ENCODE measurements at places on chromosomes 16 and 17. TPM values are rescaled to one million over a fixed set of nuclear protein-coding genes. Genes with fewer than 3 reads are reported as not detected.

Gene SLC12A4
- total RNA-seq: 72.9 TPM

GRCh38 chr16:85381738-85382592 lies 231.2 kb upstream of the GSE1 start:
- H3K27me3 ChIP-seq: no peaks in the 10 kb centered on the region
- H3K4me1 ChIP-seq: peaks cover 17% of the 10 kb centered on the region
- no peak for DNase-seq
- no peak overlapping the region for H3K4me3 ChIP-seq
- H3K27ac ChIP-seq: peak overlapping the region; percentile 62
- no peaks in the 10 kb centered on the region for H3K36me3 ChIP-seq

DNA sequence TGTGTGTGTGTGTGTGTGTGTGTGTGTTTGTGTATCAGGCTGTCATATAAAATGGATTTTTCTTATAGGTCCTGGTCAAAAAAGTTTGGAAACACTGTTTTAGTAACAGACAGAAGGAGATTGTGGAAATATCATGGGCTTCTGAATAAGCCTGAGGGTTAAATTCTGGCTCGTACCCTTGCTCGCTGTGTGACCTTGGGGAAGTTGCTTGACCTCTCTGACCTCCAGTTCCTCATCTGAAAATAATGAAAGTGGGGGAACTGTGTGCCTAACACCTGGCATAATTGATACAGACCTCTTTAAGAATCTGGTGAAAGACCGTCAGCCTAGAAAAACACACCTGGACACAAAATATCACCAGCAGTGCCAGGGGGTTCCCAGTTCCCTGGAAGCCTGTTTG lies 25.6 kb upstream of the PIK3R6 start:
- no peaks in the 10 kb centered on the region for H3K27me3 ChIP-seq
- no peak overlapping the region for H3K27ac ChIP-seq
- H3K36me3 ChIP-seq: no peaks in the 10 kb centered on the region

Gene WNT9B
- 1.1 TPM for total RNA-seq

DNA sequence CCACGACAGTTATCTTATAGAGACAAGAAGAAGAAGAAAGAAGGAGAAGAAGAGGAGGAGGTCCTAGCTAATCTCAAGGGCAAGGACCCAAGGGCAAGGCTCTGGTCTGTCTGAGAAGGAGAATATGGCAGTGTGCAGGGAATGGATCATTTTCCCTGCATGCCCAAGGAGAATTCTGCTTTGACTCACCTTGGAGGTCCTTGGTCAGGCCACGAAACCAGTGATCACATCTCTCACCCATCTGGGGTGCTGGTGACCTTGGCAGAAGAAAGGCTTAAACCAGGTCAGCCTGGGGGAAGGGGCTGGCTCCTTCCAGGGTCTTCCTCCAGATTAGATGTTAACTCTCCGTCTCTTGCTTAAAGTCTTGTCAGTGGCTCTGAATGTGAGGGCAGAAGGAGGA lies 1.6 kb upstream of the FMNL1 start:
- H3K27me3 ChIP-seq: no peaks in the 10 kb centered on the region
- H3K36me3 ChIP-seq: no peaks in the 10 kb centered on the region
- H3K4me3 ChIP-seq: no peak overlapping the region
- H3K27ac ChIP-seq: no peak overlapping the region
- H3K4me1 ChIP-seq: no peaks in the 10 kb centered on the region

Gene PPP1R27
- total RNA-seq: not detected

DNA sequence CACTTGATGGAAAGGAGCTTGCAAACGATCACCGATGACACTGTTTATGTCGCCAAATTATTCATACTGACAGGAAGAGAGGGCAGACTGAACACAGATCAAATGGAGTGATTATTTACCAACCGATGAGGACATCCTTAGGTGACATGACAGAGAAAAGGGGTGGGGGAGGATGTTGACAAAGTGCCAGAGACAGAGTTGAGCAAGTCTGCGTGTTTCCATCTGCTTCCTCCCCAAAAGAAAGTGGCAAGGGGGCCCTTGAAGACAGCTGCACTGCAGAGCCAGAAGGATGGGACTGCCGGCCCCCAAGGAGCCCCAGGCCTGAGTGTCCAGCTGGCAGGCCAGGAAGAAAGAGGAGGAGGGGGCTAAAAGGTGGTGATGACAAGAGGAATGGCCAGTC lies 191.0 kb upstream of the RPL38 start:
- H3K27ac ChIP-seq: no peak overlapping the region
- no peaks in the 10 kb centered on the region for H3K4me1 ChIP-seq
- no peak overlapping the region for H3K4me3 ChIP-seq
- no peaks in the 10 kb centered on the region for H3K36me3 ChIP-seq
- no peaks in the 10 kb centered on the region for H3K27me3 ChIP-seq
- DNase-seq: no peak

GRCh38 chr17:39633570-39634183 lies 3.3 kb upstream of the STARD3 start:
- no peak overlapping the region for H3K27ac ChIP-seq
- no peaks in the 10 kb centered on the region for H3K36me3 ChIP-seq
- no peaks in the 10 kb centered on the region for H3K27me3 ChIP-seq

DNA sequence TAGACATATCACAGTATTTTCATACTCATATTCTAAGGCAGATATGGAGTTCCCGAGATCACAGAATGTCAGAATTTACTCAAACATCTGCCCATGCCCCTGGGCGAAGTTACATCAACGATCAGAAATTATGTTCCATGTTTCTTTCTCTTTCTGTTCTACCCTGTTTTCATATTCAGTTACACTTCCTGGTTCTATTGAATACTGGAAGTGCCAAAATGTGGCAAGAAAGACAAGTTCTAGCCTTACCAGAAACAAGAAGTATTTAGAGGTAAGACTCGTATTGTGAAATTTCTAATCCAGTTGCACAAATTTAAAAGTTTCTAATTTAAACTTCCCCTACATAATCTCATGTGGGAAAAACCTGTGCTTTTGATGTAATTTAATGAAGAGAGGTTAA lies 36.1 kb downstream of the KCNJ2 start:
- H3K36me3 ChIP-seq: no peaks in the 10 kb centered on the region
- no peaks in the 10 kb centered on the region for H3K4me1 ChIP-seq
- H3K27ac ChIP-seq: no peak overlapping the region
- no peak for DNase-seq
- no peaks in the 10 kb centered on the region for H3K27me3 ChIP-seq

Gene SECTM1
- total RNA-seq: 3.4 TPM

DNA sequence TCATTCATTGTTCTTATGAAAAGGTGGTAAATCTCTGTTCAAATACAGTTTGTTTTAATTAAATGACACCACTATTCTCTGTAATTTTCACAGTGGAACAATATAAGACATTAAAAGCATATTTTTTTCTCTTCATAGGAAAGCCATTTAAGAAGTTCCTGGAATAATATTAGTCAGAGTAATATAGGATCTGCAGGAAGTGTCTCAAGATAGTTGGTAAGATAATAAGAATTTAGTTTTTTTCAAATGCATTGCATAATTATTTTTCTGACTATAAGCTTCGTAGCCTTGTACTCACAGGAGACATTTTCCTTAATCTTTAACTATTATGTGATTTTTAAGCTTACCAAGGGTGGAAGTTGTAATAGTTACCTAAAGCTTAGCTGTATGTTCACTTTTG lies 16.9 kb downstream of the STXBP4 start:
- no peaks in the 10 kb centered on the region for H3K36me3 ChIP-seq
- peaks cover 4% of the 10 kb centered on the region for H3K4me1 ChIP-seq
- no peak for DNase-seq
- H3K27ac ChIP-seq: no peak overlapping the region
- no peak overlapping the region for H3K4me3 ChIP-seq
- H3K27me3 ChIP-seq: no peaks in the 10 kb centered on the region

- H3K36me3 ChIP-seq: no peaks in the 10 kb centered on the region
- no peak for DNase-seq
- no peak overlapping the region for H3K27ac ChIP-seq
- H3K27me3 ChIP-seq: peaks cover 6% of the 10 kb centered on the region
These were observed 18.2 kb upstream of the HLF start for GRCh38 chr17:55246583-55246982.

GRCh38 chr16:24538756-24539294 lies 541 bp upstream of the RBBP6 start:
- H3K4me3 ChIP-seq: no peak overlapping the region
- H3K36me3 ChIP-seq: no peaks in the 10 kb centered on the region
- peak overlapping the region; percentile 100 for H3K27ac ChIP-seq
- H3K4me1 ChIP-seq: peaks cover 22% of the 10 kb centered on the region
- peak; percentile 81 for DNase-seq

DNA sequence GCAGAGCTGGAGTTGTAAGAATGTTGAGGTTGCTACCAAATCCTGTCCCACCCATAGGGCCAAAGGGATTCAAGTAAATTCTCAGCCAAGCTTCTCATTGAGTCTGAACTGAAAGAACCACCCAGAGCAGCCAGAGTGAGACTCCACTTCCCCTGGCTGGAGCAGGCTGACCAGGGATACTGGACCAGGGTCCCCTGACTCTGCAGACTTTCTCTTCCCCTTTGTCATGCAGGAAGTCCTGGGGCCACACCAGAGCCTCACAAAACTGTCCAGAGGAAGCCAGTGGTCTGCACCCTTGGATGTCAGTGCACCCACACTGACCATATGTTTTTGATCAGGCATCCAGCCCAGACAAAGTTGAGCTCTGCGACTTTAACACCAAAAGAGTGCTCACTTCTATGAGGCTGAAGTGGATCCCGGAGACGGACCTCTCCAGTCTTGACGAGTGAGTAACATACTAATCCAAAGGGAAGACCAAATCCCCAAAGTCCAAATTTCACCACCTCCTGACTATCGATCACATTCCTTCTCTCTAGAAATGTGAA lies 4.1 kb downstream of the NXN start:
- H3K4me3 ChIP-seq: no peak overlapping the region
- H3K27ac ChIP-seq: no peak overlapping the region
- H3K27me3 ChIP-seq: no peaks in the 10 kb centered on the region
- DNase-seq: no peak
- no peaks in the 10 kb centered on the region for H3K36me3 ChIP-seq

DNA sequence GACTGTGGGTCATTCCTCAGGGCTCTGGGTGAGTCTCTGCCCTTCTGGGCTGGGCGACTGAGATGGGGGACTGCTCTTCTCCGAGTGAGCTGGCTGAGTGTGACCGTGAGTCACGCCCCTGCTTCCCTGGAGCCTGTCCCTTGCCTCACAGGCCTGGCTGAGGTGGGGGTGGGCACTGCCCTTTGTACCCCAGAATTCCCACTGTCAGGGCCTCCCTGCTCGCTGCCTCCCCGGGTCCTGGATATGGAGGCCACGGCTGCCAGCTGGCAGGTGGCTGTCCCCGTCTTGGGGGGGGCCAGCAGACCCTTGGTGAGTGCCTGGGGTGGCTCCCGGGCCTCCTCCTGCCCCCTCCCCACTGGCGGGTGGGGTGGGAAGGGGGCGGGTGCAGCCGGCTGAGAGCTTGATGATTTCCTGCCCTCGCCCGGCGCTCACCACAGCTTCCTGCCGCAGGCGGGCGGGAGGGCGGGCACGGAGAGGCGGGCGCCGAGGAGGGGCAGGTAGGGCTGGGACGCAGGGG lies at the start of gene LAT:
Gene LAT, plus strand, starts transcription at position 434 of the 517 bp plus-strand sequence. CDS start 366 bp downstream, outside the sequence.
- DNase-seq: no peak
- no peak within 1 kb of the TSS for H3K4me3 ChIP-seq
- no peak within 1 kb of the TSS for H3K27ac ChIP-seq
- no peaks in the 10 kb centered on the region for H3K4me1 ChIP-seq
- H3K36me3 ChIP-seq: no peaks in the 10 kb centered on the region
- H3K27me3 ChIP-seq: no peaks in the 10 kb centered on the region

GRCh38 chr17:1878419-1879121 lies 48.8 kb downstream of the RPA1 start:
- peaks cover 57% of the 10 kb centered on the region for H3K36me3 ChIP-seq
- no peaks in the 10 kb centered on the region for H3K4me1 ChIP-seq
- no peaks in the 10 kb centered on the region for H3K27me3 ChIP-seq
- H3K4me3 ChIP-seq: no peak overlapping the region
- DNase-seq: no peak

Gene ABAT
- total RNA-seq: 32.2 TPM

Gene IRX3
- total RNA-seq: 18.6 TPM

- DNase-seq: no peak
- peaks cover 8% of the 10 kb centered on the region for H3K27me3 ChIP-seq
- H3K4me3 ChIP-seq: no peak overlapping the region
- no peak overlapping the region for H3K27ac ChIP-seq
- H3K4me1 ChIP-seq: no peaks in the 10 kb centered on the region
These were observed 15.6 kb downstream of the TLE7 start for GRCh38 chr16:71426069-71426879.

DNA sequence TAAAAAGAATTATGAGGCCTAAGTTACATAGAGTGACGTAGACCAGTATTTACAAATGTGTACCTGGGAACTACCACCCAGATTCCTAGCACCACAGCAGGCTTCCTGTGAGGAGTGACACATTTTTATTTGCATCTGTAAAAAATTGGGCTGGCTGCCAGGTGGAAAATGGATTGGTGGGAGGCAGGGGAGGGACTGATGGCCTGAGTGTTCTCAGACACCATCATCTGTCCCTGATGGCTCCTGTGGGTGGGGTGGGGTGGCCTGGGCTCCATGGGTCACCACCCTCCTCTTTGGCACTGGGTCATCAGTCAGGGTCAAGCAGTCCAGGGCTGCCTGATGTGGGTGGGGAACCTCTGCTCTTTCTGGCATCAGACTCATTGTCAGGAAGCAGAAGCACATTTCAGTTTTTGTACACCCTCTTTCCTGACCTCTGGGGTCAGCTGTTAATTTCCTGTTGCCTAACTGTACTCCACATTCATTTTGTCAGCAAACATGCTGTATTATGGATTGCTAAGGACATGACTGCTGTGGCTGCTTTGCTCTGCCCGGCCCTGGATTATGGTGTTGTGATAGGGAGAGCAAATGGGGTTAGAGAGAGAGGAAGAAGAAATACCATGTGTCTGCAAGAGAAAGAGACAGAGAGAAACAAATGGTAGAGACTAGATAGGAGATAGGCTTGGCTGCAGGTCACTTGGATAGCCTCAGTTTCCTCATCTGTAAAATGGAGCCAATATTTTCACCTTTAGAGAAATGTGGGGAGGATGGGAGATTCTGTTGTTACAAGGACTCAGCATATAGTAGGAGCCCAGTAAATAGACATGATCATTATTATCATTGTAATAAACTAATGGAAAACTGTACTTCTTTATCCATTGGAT lies 11.6 kb upstream of the MFAP4 start:
- no peaks in the 10 kb centered on the region for H3K27me3 ChIP-seq
- no peak overlapping the region for H3K4me3 ChIP-seq
- H3K27ac ChIP-seq: no peak overlapping the region
- H3K36me3 ChIP-seq: no peaks in the 10 kb centered on the region
- peak; percentile 52 for DNase-seq

- H3K4me1 ChIP-seq: no peaks in the 10 kb centered on the region
- no peaks in the 10 kb centered on the region for H3K36me3 ChIP-seq
- no peak overlapping the region for H3K27ac ChIP-seq
- H3K4me3 ChIP-seq: no peak overlapping the region
- H3K27me3 ChIP-seq: no peaks in the 10 kb centered on the region
These were observed 185.9 kb downstream of the KCNJ2 start for GRCh38 chr17:70355185-70355584.

Gene NPIPA2
- 1.7 TPM for total RNA-seq

DNA sequence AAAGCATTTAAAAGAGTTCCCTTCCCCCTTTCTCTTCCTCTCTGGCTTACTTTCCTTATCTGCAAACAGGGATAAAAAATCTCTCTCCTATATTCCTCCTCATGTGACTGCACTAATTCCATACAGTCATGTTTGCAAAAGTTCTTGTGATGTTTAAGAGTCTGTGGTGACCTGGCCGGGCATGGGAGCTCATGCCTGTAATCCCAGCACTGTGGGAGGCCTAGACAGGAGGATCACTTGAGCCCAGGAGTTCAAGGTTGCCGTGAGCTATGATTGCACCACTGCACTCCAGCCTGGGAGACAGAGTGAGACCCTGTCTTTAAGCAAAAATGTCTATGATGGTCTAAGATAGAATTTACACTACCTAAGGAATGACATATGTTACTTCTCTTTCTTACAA lies 19.6 kb downstream of the NOG start:
- no peaks in the 10 kb centered on the region for H3K36me3 ChIP-seq
- no peaks in the 10 kb centered on the region for H3K4me1 ChIP-seq
